Body of pancreas (tissue), 4 donors: ENCODE measurements at places on chromosomes 7 and 10. TPM values are rescaled to one million over a fixed set of nuclear protein-coding genes. Genes with fewer than 3 reads are reported as not detected.

- DNase-seq = peak; percentile 86
These were observed at the start of gene LRCH4 for GRCh38 chr7:100585511-100586265. Gene LRCH4, minus strand, starts transcription at chr7:100586129. Its CDS starts 29 bp downstream, at chr7:100586100.

GRCh38 chr7:74138945-74139843 lies 35.0 kb upstream of the EIF4H start:
- no peak for DNase-seq

DNA sequence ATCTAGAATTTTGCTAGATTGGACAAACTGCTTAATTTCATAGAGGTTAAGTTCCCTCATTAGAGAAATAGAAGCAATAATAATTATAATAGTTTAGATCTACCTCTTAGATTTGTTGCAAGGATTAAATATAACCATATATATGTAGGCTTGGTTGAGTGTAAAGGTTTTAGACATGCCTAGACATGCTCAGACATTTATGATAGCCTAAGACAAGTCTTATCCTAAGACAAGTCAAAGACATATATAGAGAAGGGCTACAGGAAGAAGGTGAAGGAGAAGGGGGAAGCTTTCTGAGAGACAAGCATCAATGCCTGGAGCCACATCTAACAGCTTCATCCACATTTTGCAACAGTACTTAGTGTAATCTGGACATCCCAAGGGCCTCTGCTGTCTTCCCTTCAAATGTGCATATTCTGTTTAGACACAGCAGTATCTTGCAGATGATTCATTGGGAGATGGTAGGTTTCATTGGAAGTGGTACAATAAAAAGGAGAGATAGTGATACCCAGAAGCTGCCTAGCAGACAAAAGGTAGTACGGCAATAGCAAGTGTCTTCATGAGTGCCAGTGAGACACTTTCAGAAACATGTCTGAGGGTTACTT lies 146.5 kb downstream of the HGF start:
- no peak for DNase-seq

DNA sequence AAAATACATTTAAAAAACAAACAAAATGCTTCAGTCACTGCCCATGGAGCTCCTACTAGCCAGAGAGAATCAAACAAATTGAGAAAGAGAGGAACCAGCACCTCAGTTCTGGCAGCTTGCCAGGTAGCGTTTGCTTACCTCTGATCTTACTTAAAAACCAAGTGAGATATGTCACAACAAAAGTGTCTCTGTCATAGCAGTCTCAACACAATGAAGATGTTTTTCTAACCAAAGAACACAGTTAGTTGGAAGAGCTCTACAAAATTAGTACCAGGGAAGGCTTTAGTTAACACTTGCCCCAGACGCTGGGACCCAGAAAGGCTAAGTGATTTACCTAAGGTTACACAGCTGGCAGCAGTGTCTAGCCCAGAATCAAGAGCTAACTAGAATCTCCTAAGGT lies 3.4 kb downstream of the DOCK4 start:
- DNase-seq = peak; percentile 45

DNA sequence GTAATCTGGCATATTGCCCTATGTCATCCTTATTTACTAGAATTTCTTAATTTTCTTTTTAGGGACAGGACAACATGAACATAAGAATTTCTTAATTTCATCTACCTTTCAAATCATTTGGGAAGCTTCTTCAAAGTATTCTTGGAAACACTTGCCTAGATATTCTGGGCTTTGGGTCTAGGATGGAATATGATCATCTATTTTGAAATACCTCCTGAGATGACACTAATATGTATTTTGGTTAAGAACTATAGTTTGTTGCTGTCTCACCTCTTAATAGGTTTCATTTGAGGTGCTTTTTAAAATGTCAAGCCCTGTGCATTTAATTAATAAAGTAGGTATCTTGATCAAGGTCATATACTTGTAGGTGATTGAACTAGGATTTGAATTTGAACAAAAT lies 49.1 kb downstream of the SEPTIN7 start:
- no peak for DNase-seq

- peak; percentile 45 for DNase-seq
These were observed 77.5 kb upstream of the CACUL1 start for GRCh38 chr10:118832241-118832651.

- DNase-seq = no peak
These were observed 68.2 kb upstream of the CDK1 start for GRCh38 chr10:60710041-60710440.

GRCh38 chr7:112398534-112398933 lies 51.7 kb upstream of the IFRD1 start:
- DNase-seq = no peak

GLCCI1 gene
- 8.3 TPM for total RNA-seq

SFTPA2 gene
- total RNA-seq = 1.6 TPM

- no peak for DNase-seq
These were observed 64.1 kb downstream of the PIK3AP1 start for GRCh38 chr10:96656198-96656577.

DNA sequence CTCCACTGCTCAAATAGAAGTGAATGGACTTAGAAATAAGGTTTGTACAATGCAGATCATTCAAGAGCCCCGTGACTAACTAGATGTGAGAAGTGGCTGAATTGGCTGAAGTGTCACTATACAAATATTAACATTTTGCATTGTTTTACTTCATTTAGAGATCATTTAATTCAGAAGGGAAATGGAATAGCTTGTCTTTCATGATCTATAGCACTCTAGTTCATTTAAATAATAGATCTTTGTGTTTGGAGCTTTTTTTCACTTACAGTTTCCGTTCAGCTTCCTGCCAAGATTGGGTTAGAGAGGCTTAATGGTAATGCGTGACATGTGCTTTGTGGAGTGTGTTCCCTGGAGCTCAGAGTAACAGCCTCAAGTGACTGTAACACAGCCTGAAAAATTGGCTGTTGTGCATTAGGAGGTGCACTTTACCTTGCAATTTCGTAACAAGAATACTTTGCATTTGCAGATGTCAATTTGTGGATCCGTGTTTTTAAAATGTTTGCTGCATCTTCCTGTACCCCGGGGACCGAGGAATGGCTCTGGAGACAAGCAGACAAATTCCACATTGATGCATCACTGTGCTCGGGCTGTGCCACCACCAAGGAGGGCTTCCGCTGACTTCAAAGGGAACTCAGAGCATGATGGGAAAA lies 170.3 kb downstream of the NRP1 start:
- no peak for DNase-seq

SEC31B gene
- 4.3 TPM for total RNA-seq

GPR37 gene
- 2.6 TPM for total RNA-seq

GRCh38 chr7:133365917-133366316 lies 113.0 kb downstream of the EXOC4 start:
- peak; percentile 39 for DNase-seq

GRCh38 chr7:116607299-116607698 lies 64.7 kb upstream of the MET start:
- no peak for DNase-seq

DNA sequence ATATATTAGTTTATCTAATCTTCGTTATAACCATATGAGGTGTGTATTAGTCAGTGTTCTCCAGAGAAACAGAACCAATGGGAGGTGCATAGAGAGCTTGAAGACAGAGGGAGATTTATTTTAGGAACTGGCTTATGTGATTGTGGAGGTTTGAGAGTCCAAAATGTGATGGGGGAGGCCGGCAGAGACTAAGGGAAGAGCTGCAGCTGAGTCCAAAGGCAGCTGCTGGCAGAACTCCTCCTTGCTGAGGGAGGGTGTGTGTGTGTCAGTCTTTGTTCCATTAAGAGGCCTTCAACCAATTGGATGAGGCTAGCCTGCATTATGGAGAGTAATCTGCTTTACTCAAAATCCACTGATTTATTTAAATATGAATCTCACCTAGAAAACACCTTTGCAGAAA lies 165.1 kb downstream of the SH3PXD2A start:
- DNase-seq = no peak

CUZD1 gene
- 225 TPM for total RNA-seq

DNA sequence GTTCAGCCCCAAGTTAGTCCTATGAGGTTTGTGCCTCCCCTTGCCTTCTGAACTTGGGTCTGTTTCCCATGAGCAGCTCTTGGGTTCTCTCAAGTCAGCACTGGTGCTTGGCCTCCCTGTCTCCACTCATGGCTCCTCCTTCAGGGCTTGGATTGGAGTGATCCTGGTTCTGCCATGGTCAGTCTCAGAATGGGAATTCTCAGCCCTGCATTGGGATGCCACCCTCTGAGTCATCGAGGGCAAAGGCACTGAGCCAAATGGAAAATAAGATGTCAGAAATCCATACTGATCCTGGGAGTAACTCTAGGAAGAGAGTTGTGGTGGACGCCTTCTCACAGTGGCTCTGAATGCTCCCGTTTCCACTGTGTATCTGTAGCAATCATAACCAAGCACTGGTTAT lies 233.4 kb upstream of the HABP2 start:
- DNase-seq = no peak

- DNase-seq = peak; percentile 56
These were observed 98.7 kb downstream of the KMT2E start for GRCh38 chr7:105112440-105113418.

DNA sequence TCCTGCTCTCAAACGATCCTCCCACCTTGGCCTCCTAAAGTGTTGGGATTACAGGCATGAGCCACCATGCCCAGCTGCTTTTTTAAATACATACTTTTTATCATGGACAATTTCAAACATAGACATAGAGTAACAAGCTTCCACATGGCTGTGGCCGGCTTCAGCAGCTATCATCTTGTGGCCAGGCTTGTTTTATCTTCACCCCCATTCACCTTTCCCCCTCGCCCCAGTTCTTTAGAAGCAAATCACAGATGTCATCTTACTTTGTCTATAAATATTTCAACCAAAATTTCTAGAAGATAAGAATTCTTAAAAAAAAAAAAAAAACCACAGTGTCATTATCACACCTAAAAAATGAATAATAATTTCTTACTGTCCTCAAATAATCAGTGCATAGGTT lies 5.9 kb downstream of the FOXK1 start:
- no peak for DNase-seq

COL26A1 gene
- total RNA-seq = 0.78 TPM

RNF32 gene
- total RNA-seq = 0.99 TPM

- DNase-seq = no peak
These were observed 118.8 kb downstream of the HERPUD2 start for GRCh38 chr7:35576031-35576573.

GRCh38 chr10:101939008-101939648 lies 95.5 kb upstream of the KCNIP2 start:
- no peak for DNase-seq

CAV2 gene
- total RNA-seq = 51.1 TPM

DNA sequence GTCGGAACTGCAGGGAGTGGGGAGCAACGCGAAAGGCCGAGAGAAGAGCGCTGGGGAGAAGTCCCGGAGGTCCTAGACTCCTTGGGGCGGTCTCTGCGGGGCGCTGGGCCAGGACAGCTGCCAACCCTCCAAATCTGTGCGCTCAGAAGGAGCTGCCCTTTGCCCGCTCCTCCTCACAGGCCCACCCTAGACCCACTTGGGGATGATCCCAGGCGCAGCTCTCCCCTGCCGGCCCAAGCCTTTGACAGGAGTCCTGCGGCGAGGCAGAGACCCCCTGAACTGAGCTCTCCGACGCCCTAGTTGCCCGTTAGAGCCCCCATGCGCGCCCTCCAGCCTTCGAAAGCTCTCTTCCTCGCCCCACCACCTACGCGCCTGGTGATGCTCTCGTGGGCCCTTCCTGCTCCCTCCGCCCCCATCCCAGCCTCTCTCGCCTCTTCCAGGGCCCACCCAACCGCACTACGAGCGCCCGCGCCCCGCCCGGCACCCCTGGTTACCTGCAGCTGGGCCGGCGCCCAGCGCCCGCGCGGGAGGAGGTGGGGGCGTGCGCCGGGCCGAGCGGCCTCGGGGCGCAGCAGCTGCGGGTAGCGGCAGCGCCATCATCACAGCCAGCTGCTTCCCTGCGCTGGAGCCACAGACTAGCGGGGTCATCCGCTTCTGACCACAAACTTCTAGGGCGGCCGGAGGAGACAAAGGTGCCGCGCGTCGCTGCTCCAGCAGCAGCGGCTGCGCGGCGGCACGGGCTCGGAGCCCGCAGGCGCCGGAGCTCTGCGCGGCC lies 353.4 kb downstream of the DNAJB6 start:
- DNase-seq = peak; percentile 9

CAMK2B gene
- 7.6 TPM for total RNA-seq

PAPOLB gene
- total RNA-seq = not detected

RADIL gene
- total RNA-seq = 2.1 TPM

DNA sequence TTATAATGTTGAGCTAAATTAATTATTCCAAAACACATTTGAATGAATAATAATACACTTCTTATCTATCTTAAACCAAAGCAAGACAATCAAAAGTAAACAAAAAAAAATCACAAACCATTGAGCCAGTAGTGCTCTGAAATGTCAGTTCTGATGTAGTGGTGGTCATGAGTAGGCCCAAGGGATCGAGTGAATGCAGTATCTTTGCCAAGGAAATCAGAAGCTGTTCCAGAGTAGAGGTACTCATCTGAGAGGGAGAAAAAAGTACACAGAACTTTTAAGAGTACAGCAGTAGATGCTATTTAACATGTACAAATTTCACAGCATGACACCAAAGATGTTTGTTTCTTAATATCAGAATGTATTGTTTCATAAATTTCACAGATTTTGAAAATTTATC lies 121.5 kb downstream of the SEMA3D start:
- DNase-seq = no peak

GRCh38 chr10:6124666-6125065 lies 35.8 kb downstream of the RBM17 start:
- no peak for DNase-seq

GPR26 gene
- total RNA-seq = not detected

GRCh38 chr10:57689596-57690297 lies 577.9 kb downstream of the IPMK start:
- no peak for DNase-seq

- no peak for DNase-seq
These were observed 48.9 kb downstream of the ZCCHC24 start for GRCh38 chr10:79396520-79396919.

GIMAP5 gene
- total RNA-seq = 11.9 TPM

DNA sequence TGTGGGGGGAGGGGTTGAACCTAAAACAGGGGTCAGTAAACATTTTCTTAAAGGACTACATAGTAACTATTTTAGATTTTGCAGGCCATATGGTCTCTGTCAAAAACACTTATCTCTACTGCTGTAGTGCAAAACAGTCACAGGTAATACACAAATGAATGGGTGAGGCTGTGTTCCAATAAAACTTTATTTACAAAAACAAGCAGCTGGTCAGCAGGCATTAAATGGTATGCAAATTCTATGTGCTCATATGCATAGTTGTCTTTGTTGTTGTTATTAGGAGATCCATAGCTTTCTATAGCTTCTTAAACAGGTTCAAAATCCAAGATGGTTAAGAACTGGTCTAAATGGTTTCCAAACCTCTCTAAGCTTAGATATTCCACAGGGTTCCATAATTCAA lies 302.6 kb downstream of the RNLS start:
- no peak for DNase-seq

DNA sequence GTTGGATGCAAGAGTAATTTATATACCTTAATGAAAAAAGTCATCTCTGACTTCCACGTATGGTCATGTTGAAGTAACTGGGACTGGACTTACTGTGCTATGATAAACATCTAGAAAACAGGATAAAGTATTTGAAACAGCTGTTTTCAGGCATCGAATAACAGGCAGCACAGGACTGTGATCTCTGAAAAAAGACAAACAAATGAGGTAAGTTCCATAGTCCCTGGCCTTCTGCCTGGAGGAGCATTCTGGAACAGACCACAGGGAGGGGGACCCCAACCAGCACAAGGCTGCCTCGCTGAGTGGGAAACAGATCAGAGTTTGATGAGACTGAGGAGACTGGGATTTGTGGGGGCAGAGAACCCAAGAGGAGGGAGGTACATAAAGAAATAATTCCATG lies 89.1 kb upstream of the HABP2 start:
- no peak for DNase-seq

OPTN gene
- 23.4 TPM for total RNA-seq
